ENCODE measurements at places on chromosomes 3 and 15.

DNA sequence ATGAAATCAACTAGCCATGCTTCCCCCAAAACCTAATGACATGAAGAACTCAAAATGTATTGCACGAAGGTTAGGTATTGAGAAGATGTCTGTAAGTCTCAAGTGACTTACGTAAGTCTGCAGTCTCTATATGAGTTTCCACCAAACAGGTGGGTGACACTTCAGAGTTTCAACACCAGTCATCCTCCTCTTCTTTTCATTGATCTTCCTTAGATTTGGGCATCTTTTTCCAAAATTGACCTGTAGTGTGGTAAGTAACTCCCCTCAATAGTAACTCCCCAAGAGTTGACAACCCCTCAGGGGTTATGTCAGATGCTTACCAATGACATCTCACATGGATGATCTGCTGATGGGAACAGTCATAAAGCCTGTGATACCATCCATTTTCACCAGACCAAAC is 46.1 kb downstream of the GPR176 start:
- H3K4me3 ChIP-seq, result no peak overlapping the region
- DNase-seq, result no peak
- H3K36me3 ChIP-seq, result no peaks in the 10 kb centered on the region
- no peaks in the 10 kb centered on the region for H3K4me1 ChIP-seq

GRCh38 chr3:43616034-43616433 is 5.8 kb downstream of the ANO10 start:
- no peak overlapping the region for H3K4me3 ChIP-seq
- no peaks in the 10 kb centered on the region for H3K27me3 ChIP-seq
- no peak overlapping the region for H3K27ac ChIP-seq
- DNase-seq, result no peak
- peaks cover 1% of the 10 kb centered on the region for H3K4me1 ChIP-seq

DNA sequence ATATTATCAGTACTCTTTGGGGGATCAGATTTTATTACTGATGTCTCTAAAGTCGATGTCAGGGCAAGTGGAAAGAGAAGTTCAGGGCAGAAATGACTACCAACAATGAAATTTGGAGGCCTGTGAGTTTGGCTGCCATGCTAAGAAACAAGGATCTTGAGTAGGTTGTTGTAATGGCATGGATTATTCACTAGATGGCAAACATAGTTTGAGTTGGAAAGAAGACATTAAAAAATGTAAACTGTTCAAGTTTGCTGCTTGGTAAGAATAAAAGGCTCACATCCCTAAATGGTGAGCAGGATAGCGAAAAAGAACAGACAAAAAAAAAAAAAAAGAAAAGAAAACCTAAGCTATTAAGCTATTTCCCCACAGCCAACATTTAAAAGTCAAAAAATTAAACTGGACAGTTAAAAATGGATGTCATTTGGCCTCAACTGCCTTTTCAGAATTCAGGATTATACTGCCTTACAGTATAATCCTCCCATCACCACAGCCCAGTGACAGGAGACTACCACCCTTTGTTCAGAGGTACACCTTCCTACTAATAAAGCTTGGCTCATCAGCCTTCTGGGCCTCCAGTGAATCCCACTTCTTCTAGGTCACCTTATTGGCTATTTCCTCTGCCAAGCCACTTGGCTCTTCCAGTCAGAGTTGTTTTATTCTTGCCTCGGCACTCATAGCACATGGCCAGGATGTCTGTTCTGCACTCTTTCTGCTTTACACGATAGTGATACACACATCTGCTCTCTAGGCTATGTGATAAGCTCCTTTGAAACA is 163.7 kb downstream of the PLD1 start:
- no peaks in the 10 kb centered on the region for H3K4me1 ChIP-seq
- peak; percentile 74 for DNase-seq
- H3K36me3 ChIP-seq, result no peaks in the 10 kb centered on the region
- no peak overlapping the region for H3K4me3 ChIP-seq
- H3K27ac ChIP-seq, result no peak overlapping the region

GRCh38 chr3:128492671-128493569 is at the start of gene GATA2:
Gene GATA2, minus strand, starts transcription at chr3:128493201. Its CDS starts 6,170 bp downstream, at chr3:128487031.
- H3K4me1 ChIP-seq, result peaks cover 49% of the 10 kb centered on the region
- DNase-seq, result peak; percentile 71
- H3K27me3 ChIP-seq, result peaks cover 3% of the 10 kb centered on the region
- peak within 1 kb of the TSS; percentile 52 for H3K27ac ChIP-seq
- peak within 1 kb of the TSS; percentile 61 for H3K4me3 ChIP-seq

- H3K27ac ChIP-seq, result no peak overlapping the region
- H3K36me3 ChIP-seq, result no peaks in the 10 kb centered on the region
- H3K27me3 ChIP-seq, result no peaks in the 10 kb centered on the region
- no peak overlapping the region for H3K4me3 ChIP-seq
Observed at GRCh38 chr3:190227064-190227463, 95.2 kb downstream of the CLDN1 start.

DNA sequence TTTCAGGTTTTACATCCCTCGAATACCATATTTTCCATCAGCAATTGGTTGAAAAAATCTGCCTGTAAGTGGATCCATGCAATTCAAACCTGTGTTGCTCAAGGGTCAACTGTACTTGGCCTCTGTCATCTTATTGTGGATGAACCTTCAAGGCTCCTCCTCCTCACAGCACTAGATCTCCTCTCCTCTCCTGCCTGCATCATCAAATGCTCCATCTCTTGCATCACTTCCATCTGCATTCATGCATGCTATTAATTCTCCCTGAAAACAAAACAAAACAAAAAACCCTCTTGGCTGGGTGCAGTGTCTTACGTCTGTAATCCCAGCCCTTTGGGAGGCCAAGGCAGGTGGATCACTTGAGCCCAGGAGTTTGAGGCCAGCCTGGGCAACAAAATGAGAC is 10.1 kb downstream of the BCL2L10 start:
- H3K27me3 ChIP-seq, result no peaks in the 10 kb centered on the region
- H3K27ac ChIP-seq, result no peak overlapping the region
- H3K4me1 ChIP-seq, result no peaks in the 10 kb centered on the region
- H3K36me3 ChIP-seq, result no peaks in the 10 kb centered on the region
- peak; percentile 35 for DNase-seq
- no peak overlapping the region for H3K4me3 ChIP-seq

DNA sequence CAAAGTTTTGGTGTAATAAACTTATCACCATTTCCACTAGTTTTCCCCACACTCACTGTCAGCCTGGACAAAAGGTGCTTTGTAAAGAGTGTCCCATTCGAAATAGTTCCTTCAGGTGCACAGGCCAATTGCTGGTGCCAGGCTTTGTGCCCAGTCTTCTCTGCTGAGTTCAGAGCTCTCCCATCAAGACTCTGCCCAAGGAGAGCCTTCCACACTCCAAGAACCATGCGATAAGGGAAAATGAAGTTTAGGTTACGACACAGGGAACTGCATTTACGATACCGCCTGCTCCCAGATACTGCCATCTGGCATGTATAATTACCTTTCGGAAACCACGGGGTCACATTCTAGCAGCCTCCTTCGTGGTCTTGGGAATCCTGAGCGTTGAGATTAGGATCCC is 379.6 kb downstream of the MECOM start:
- peak overlapping the region; percentile 12 for H3K27ac ChIP-seq
- H3K27me3 ChIP-seq, result no peaks in the 10 kb centered on the region
- H3K36me3 ChIP-seq, result no peaks in the 10 kb centered on the region
- no peak for DNase-seq
- H3K4me1 ChIP-seq, result peaks cover 18% of the 10 kb centered on the region

- no peak for DNase-seq
- no peak overlapping the region for H3K27ac ChIP-seq
- no peak overlapping the region for H3K4me3 ChIP-seq
- H3K36me3 ChIP-seq, result peaks cover 2% of the 10 kb centered on the region
- peaks cover 23% of the 10 kb centered on the region for H3K4me1 ChIP-seq
Observed at GRCh38 chr15:78991879-78992278, 47.0 kb upstream of the CTSH start.

- no peak overlapping the region for H3K27ac ChIP-seq
- H3K4me1 ChIP-seq, result no peaks in the 10 kb centered on the region
- H3K27me3 ChIP-seq, result no peaks in the 10 kb centered on the region
- DNase-seq, result no peak
Observed at GRCh38 chr15:34976073-34976472, 6.5 kb upstream of the AQR start.

DNA sequence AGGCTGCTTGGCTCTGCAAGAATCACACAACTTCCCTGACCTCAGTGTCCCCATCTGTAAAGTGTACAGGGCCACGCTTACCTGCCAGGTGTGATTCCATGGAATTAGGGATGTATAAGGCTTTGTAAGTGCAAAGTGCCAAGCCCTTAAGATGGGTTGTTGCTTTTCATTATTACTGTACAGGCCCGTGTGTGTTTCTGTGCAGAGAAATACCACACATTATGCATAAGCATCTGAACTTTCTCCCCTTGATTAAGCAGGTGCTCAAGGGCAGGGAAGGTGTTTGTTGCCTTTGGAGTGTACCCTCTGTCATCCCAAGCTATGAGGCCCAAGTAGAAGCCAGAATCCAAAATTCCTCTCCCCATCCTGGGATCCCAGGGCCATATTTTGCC is 13.6 kb upstream of the HRH1 start:
- no peak for DNase-seq
- no peaks in the 10 kb centered on the region for H3K36me3 ChIP-seq
- no peak overlapping the region for H3K27ac ChIP-seq
- H3K4me1 ChIP-seq, result no peaks in the 10 kb centered on the region
- H3K4me3 ChIP-seq, result no peak overlapping the region

- peaks cover 9% of the 10 kb centered on the region for H3K4me1 ChIP-seq
- peak; percentile 53 for DNase-seq
- H3K36me3 ChIP-seq, result no peaks in the 10 kb centered on the region
- no peak overlapping the region for H3K4me3 ChIP-seq
- H3K27ac ChIP-seq, result peak overlapping the region; percentile 38
Observed at GRCh38 chr3:149480326-149481017, 6.0 kb downstream of the TM4SF4 start.

- no peaks in the 10 kb centered on the region for H3K27me3 ChIP-seq
- peaks cover 3% of the 10 kb centered on the region for H3K36me3 ChIP-seq
- no peak for DNase-seq
- H3K27ac ChIP-seq, result no peak overlapping the region
Observed at GRCh38 chr15:60420203-60420716, 22.5 kb upstream of the ANXA2 start.

DNA sequence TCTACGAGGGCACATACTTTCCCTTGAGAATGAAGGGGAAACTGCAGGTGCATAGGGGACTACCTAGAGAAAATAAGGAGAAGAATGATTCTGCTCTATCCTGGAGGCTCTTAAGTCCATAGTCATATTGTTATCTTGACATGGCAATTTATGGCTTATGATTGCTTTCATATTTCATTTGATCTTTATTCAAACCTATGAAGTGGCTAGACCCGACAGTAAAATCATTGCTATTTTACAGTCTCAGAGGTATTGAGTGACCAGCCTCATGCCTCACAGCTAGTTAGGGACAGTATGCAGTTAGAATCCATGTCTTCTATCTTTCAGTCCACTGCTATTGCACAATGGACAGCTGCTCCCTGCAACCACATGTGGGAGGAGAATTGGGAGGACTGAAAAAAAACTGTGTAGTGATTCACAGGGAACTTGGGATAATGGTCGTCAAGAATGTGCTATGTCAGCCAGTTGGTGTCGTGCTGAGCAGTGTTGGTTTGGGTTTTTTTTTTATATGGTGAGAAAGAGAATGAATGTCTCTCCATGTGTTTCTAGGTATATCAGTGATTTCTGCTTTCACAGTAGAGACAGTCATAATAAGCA is 63.2 kb upstream of the SPPL2A start:
- H3K4me3 ChIP-seq, result no peak overlapping the region
- H3K27ac ChIP-seq, result no peak overlapping the region

- H3K4me3 ChIP-seq, result no peak overlapping the region
- H3K27me3 ChIP-seq, result no peaks in the 10 kb centered on the region
- no peaks in the 10 kb centered on the region for H3K4me1 ChIP-seq
- H3K27ac ChIP-seq, result no peak overlapping the region
- DNase-seq, result peak; percentile 19
Observed at GRCh38 chr3:143040261-143040879, 39.0 kb downstream of the U2SURP start.

- no peak overlapping the region for H3K4me3 ChIP-seq
- no peak for DNase-seq
- H3K27ac ChIP-seq, result no peak overlapping the region
- H3K27me3 ChIP-seq, result no peaks in the 10 kb centered on the region
Observed at GRCh38 chr3:65401359-65402305, 637.1 kb downstream of the MAGI1 start.

- no peak overlapping the region for H3K27ac ChIP-seq
- no peaks in the 10 kb centered on the region for H3K27me3 ChIP-seq
- DNase-seq, result no peak
- H3K4me1 ChIP-seq, result no peaks in the 10 kb centered on the region
- H3K4me3 ChIP-seq, result no peak overlapping the region
- H3K36me3 ChIP-seq, result no peaks in the 10 kb centered on the region
Observed at GRCh38 chr3:112497897-112498548, 1.2 kb downstream of the BTLA start.

DNA sequence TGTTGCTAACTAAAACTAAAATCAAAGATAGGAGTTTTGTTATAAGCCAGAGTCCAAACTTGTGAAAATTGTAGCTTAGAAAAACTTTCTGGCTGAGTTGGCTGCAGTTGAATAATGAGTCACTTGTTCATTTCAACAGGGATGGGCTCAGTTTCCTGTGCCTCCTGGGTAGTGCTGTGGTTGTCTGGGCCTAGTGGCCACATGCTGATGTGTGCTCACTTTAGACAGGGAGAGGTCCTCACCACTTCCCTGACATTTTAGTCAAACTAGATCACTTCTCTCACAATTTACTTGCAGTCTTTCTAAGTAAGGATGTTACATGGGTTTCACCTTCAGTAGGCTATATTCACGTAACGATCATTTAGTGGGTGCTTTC is 6.3 kb upstream of the UBE2Q2 start:
- H3K4me3 ChIP-seq, result no peak overlapping the region
- no peaks in the 10 kb centered on the region for H3K27me3 ChIP-seq
- no peak for DNase-seq
- no peaks in the 10 kb centered on the region for H3K36me3 ChIP-seq
- H3K4me1 ChIP-seq, result peaks cover 6% of the 10 kb centered on the region

DNA sequence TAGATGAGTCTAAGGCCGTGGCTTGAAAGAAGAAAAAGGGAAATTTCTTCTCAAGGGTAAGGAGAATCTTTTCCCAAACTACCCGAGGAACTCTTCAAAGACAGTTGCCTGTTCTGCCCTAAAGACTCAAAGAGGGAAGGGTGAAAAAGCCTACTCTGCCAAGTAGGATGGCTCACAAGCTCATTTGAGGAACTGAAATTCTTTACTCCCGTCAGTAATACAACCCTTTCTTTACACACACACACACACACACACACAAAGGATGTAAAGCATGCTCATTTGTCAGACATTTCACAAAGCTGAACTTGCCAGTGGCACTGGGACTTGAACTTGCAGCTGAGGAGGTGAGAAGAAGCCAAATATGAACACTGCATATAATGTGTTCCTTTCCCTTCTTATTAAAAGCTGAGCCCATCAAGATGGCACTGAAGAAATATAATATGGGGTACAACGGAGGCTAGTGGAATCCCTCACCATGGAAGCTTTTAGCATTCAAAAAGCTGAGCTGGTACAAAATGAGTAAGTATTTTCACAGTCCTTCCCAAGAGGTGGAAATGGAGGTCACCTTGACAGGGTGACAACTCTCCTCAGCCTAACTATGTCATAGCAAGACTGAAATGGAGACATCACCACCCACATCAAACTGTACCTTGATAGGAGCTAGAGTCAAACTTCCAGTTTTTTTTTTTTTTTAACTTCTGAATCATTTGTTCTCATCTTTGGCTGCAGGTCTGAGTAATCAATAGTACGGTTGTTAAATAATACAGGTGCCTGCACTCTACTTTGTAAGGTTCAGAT is 57.6 kb downstream of the TAFA4 start:
- no peak overlapping the region for H3K27ac ChIP-seq
- H3K36me3 ChIP-seq, result no peaks in the 10 kb centered on the region
- no peak for DNase-seq
- H3K4me3 ChIP-seq, result no peak overlapping the region
- no peaks in the 10 kb centered on the region for H3K4me1 ChIP-seq
